ENCODE measurements at places on chromosomes 6 and 20. TPM values are rescaled to one million over a fixed set of nuclear protein-coding genes. Genes with fewer than 3 reads are reported as not detected.

- peak; percentile 18 for DNase-seq
Observed at GRCh38 chr6:43070028-43070632, 6.0 kb upstream of the PTK7 start.

DNA sequence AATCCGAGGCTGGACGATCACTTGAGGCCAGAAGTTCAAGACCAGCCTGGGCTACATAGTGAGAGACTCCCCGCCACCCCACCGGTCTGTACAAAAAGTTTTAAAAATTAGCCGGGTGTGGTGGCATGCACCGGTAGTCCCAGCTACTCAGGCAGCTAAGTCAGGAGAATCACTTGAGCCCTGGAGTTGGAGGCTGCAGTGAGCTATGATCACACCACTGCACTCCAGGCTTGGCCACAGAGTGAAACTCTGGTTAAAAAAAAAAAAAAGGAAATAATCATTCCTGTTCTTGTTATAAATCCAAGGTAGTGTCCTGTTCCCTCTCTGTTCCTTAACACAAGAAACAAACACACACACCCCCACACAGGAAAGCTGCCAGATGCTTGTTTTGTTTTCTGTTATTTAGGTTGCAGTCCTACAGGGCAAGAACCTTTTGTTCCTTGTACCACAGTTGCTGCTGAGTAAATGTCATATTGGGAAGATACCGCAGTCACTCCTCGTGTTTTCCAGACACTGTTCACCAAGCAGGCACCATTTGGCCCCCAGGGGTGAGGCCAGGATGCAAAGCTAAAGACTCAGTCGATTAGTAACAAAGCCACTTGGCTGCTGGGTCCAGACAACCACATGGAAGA lies 28.9 kb downstream of the ASIP start:
- DNase-seq = no peak

Gene CYP39A1
- polyA plus RNA-seq = not detected

GRCh38 chr6:43797919-43798318 lies 27.9 kb downstream of the VEGFA start:
- no peak for DNase-seq

GRCh38 chr6:21352131-21352530 lies 241.4 kb upstream of the SOX4 start:
- DNase-seq = no peak

Gene CST7
- polyA plus RNA-seq = 2,262 TPM

Gene SLC24A3
- not detected for polyA plus RNA-seq

Gene CAP2
- not detected for polyA plus RNA-seq

DNA sequence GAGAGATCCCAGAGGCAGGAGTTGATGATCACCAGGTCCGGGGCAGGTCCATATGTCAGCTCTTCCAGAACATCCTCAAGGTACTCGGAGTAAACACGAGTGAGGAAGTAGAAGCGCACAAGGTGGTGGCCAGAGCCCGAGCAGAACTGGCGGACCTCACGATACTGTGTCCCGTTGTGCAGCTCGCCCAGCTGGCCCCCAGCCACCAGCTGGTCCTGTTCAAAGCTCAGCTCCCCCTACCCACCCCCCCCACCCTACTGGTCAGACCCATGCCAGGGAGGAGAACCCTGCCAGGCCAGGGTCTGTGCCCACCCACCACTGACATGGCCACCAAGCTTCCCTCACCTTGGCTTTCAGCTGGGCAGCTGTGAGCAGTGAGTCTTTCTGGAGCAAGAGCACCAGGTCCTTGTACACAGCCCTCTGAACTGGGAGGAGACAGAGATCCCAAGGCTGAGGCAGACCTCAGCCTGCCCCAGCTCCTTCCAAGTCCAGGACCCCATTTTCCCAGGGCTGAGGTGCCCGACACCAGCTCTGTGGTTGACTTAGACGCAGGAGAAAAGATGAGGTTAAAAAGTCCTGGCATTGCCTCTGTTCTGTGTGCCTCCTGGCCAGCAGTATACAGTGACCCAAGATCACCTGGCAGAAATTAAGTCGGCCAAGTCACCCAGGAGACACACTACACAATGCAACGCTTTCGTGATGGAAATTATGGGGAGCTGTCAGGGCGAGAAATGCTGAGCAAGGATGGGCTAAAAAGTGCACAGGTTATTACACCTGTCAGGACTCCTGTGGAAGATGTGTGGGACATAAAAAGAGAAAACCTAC lies 1.4 kb downstream of the PCED1A start:
- DNase-seq = no peak

Gene VIP
- polyA plus RNA-seq = not detected

Gene RIPOR2
- polyA plus RNA-seq = 334 TPM

DNA sequence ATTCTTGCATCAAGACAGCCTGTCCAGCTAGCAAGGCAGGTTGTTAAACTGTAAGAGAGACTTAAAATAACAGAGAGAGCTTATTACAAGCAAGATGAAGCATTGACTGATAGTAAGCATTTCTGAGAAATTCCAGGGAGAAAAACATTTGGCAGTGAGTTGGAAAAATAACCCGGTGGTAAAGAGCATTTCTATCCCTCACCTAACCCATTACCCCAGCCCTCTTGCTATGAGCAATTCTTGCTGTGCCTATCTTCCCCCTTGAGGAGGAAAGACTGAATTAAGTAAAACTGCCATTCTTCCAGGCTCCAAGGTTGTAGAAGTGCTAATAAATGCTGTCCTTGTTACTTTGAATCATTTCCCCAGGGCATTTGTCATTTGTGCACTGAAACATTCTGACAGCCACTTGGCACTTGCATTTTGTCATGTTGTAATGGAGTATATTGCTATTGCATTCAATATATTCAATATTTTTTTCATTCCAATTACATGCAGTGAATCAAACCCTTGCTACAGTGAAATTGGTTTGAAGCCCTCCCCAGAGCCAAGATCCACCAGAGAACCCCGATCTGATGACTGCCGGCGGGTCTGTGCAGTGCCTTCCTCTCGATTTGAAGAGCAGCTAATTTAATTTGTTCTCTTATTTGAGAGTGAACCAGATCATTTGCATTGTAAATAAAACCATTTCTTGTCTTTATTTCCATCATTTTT lies 291.1 kb downstream of the HIVEP2 start:
- DNase-seq = no peak

DNA sequence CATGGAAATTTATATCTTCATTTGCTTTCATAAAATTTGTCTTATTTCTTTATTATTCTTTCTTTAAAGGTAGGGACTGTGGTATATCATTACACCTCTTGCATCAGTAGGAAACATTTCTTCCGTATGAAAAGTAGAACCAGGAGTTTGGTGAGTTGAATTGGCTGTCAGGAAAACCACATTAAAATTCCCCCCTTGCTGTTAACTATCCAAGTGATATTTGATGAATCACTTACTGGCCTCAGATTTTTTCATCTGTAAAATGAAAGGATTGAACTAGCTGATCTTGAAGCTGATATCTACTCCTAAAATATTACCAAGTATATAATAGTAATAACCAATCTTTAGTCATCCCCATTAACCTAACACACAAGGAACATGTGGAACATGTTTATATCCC lies 460.9 kb downstream of the GJA1 start:
- DNase-seq = no peak

Gene LPA
- not detected for polyA plus RNA-seq

- DNase-seq = no peak
Observed at GRCh38 chr6:19713411-19713810, 123.8 kb upstream of the ID4 start.

Gene EZR
- polyA plus RNA-seq = 129 TPM

Gene RFX6
- polyA plus RNA-seq = not detected

DNA sequence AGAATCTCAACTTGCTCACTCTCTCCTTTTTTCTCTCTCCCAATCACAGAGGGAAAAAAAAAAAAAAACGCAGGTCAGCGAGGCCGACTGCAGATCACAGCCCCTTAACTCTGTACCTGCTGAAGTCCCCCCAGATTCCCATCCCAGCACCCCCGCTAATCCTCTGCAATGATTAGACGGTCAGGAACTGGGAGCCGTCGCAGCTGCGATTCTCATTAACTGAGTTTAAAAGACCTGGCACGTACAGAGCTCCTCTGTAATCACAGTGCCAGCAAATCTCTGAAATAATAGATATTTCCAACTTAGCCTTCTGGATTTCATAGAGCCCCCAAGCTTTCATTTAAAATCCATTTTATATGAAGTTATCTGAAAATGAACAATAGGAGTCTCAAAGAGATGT lies 84.4 kb downstream of the ANKRD60 start:
- DNase-seq = no peak

Gene C20orf141
- polyA plus RNA-seq = not detected

GRCh38 chr20:33209789-33210188 lies 7.4 kb upstream of the BPIFA3 start:
- DNase-seq = peak; percentile 21

Gene MRPL2
- polyA plus RNA-seq = 54.0 TPM

DNA sequence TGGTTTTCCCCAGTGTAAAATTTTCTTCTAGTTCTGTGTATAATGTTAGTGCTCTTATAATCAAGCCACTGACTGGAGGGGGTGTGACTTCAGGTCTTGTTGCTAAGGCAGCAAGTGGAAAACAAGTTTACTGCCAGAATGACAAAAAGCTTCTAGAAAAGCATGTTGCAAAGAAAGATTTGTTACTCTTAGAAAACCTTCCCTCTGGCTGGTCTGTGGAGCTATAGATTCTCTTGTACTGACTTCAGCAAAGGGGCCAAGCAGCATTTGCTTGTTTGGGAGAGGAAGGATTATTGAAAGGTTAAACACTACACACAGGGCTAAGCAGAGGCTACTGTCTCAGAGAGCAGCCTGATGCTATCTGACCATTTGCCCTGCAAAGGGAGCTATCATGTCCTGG lies 288.8 kb downstream of the BTBD9 start:
- DNase-seq = no peak

- no peak for DNase-seq
Observed at GRCh38 chr20:25632940-25633790, 9.4 kb upstream of the NANP start.

Gene KHDC1
- polyA plus RNA-seq = 4.3 TPM

- DNase-seq = no peak
Observed at GRCh38 chr6:150689900-150690590, 90.4 kb downstream of the PLEKHG1 start.

Gene SASH1
- polyA plus RNA-seq = not detected

GRCh38 chr20:46159101-46159897 lies 41.2 kb downstream of the CD40 start:
- DNase-seq = no peak

Gene OR2J3
- not detected for polyA plus RNA-seq

- DNase-seq = peak; percentile 9
Observed at GRCh38 chr6:113920663-113921267, 50.2 kb downstream of the HDAC2 start.

GRCh38 chr6:45714741-45715507 lies 300.7 kb downstream of the CLIC5 start:
- peak; percentile 51 for DNase-seq

GRCh38 chr20:60465993-60466686 lies 507.9 kb downstream of the CDH26 start:
- DNase-seq = no peak

Gene MAP7
- polyA plus RNA-seq = not detected
